ENCODE measurements at places on chromosomes 2 and 18.

GRCh38 chr2:26590980-26591618 lies 50.1 kb downstream of the CIB4 start:
- DNase-seq, result no peak

- no peak for DNase-seq
Measured at GRCh38 chr2:199024224-199024623, 433.5 kb downstream of the SATB2 start.

DNA sequence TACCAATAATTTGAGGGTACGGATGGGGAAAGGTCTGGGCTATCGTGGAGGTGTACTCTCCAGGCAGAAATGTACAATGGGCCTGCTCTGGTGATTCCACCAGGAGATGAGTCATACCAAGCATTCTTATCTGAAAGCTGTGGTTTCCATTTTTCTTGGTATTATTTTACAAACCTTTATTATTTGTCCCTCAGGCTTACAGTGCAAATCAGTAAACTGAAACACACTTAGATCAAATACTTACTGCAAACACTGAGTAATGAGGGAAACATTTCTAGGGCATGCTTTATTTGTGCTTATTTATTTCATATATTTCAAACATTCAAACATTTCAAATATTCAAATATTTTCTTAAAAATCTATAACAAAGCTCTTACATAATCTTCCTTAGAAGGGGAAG lies 319.8 kb downstream of the RND3 start:
- no peak for DNase-seq

GRCh38 chr2:118056165-118056534 lies 32.1 kb upstream of the INSIG2 start:
- no peak for DNase-seq

DNA sequence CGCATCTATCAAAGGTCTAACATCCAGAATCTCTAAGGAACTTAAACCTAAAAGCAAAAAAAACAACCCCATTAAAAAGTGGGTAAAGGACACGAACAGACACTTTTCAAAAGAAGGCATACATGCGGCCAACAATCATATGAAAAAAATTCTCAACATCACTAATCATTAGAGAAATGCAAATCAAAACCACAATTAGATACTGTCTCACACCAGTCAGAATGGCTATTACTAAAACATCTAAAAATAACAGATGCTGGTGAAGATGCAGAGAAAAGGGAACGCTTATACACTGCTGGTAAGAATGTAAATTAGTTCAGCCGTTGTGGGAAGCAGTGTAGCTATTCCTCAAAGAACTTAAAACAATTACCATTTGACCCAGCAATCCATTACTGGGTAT lies 38.0 kb downstream of the PPP3R1 start:
- no peak for DNase-seq

DNA sequence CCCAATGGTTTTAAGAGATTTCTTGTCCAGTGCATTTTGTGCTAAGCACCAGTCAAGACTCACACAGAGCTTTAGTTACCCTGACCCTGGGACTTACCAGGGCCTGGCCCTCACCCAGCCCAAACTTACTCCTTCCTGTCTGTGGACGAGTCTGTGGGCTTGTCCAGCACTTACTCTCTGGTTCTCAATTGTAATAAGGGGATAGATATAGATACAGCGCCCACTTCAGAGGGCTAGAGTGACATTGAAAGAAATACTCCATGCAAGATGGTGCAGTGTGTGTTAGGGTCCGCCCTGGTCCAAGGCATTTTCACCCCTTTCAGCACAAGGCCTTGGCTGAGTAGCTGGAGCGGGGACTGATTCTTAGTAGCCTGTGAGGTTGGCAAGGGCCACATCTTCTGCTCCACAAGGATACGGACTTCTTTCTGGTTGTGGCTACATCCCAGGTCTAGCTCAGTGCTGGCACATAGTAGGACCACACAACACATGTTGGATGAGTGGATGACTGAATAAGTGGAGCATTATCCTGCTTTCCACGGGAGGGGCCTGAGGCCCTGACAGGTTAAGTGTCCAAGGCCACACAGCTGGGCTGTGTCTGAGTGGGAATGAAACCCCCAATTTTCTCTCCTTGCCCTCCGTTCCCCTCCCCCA lies 3.8 kb upstream of the ARID5A start:
- DNase-seq, result no peak

DNA sequence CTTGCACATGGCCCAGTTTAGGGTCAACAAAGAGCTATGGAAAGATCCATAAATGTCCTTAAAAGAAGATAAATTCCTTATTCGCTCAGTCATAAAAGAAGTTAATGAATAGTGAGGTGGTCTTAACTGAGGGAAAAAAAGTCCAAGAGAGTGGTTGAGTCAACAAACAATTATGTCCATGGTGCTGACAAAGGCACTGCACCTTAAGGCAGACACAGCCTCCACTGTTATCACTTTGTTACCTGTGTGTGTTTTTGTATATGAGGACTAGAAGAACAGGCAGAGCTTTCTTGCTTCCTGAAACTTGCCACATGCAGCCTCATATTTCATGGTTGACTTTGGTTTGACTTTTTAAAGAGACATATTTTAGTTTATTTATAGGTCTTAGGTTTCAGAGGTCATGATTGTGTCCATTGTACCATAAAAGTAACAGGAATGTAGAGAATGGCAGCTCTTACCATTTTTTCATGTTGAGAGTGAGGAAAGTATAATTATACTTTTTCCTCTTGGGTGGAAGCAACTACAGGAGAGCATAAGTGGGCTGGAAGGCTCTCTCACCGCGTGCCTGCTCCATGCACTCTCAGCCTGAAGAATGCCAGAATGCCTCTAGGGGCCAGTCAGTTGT lies 93.6 kb downstream of the XRCC5 start:
- no peak for DNase-seq

GRCh38 chr2:31327505-31327904 lies 87.0 kb downstream of the XDH start:
- no peak for DNase-seq

- DNase-seq, result no peak
Measured at GRCh38 chr2:29046321-29046720, 28.0 kb downstream of the PCARE start.

DNA sequence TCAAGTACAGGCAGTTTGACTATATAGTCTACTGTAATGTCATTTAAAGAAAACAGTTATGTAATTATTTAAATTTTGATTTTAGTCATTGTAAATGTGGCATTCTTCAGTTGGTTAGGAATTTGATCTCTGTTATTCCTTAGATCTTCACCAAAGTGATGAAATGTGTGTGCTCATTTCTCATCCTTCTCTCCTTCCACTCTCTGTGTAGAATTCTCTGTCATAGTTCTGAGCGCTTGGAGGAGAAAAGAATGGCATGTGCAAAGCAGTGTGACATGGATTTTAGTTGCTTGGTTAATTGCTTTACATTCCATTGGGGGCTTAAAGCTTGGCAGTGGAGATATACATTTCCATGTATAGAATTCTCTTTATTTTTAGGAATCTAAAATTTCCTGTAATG lies 14.8 kb downstream of the PIK3C3 start:
- no peak for DNase-seq

- DNase-seq, result no peak
Measured at GRCh38 chr2:134271758-134272157, 17.9 kb downstream of the MGAT5 start.

DNA sequence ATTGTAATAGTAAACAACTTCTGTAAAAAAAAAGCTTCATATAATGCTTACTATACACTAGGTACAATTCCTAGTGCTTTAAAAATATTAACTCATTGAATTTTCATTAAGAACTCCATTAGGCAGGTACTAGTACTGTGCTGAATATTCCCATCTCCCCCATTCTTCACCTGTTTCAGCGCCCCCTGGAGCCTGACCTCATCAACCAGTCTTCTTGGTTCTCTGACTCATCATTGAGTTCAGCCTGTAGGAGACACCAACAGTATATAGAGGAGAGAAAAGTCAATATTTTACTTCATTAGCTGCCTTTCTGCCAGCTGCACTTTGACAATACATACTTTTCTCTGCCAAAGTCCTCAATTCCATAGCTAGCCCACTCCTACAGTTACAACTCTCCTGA lies 1009.9 kb upstream of the KLHL29 start:
- DNase-seq, result no peak

DNA sequence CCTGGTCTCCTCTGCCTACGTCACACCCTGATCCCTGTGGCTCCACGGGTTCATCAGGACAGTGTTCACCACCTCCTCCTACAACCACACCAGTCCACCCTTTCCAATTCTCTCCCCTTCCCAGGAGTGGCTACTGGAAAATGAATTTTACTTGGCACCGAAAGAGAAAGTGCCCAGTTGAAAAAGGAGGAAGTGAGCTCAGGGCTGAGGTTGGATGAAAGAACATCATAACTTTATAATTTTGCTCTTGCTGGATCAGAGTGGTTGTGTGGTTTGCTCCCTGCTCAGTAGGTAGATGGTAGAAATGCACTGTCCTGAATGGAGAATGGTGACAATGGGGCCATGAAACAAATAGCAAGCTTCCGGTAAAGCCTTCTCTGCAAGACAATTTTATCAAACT lies 140.3 kb upstream of the DDX18 start:
- no peak for DNase-seq

- DNase-seq, result no peak
Measured at GRCh38 chr2:71253476-71253875, 26.6 kb upstream of the PAIP2B start.

Data from hypothalamus (tissue), 51 donors.